Activated T-cell treated with anti-CD3 and anti-CD28 coated beads for 24 hours (primary cell): ENCODE measurements at places on chromosomes 3 and 15.

GRCh38 chr15:60563539-60564404, 84.8 kb upstream of the ICE2 start:
- no peak for DNase-seq

GRCh38 chr3:162152636-162153035, 656.0 kb downstream of the OTOL1 start:
- no peak for DNase-seq

DNA sequence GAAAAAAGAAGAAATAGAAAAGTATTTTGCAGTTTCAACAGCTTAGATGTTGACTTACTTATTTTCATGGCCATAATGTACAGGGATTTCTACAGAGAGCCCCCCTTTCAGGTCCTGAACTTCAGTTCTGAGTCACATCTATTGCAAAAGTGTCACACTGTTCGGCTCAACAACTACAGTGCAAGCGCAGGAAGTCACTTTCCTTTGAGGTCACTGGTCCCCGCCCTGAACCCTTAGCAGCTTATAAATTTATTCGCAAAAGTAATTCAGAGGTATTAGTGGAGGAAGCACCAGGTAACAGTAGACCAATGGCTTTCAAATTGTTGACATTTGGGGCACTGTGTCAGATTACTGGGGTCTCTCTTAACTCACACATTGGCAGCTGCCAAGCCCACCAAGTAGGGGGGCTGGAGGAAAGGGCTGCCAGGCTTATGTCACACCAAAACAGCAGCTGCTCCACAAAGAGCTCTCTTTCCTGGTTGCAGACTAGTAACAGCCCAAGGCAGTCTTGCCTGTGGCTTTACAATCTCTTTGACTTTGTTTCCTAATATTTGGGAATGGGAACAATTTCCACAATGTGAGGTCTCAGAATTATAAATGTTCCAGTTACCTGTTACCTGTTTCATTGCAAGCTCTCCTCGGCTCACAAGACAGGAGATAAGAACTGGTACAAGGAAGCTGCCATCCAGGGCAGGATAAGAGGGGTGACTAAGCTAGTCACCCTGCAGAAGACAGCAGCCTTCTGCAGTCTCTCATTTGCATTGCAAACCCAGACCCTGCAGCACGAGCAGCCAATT, 130.2 kb upstream of the STRIT1 start:
- DNase-seq = no peak

DNA sequence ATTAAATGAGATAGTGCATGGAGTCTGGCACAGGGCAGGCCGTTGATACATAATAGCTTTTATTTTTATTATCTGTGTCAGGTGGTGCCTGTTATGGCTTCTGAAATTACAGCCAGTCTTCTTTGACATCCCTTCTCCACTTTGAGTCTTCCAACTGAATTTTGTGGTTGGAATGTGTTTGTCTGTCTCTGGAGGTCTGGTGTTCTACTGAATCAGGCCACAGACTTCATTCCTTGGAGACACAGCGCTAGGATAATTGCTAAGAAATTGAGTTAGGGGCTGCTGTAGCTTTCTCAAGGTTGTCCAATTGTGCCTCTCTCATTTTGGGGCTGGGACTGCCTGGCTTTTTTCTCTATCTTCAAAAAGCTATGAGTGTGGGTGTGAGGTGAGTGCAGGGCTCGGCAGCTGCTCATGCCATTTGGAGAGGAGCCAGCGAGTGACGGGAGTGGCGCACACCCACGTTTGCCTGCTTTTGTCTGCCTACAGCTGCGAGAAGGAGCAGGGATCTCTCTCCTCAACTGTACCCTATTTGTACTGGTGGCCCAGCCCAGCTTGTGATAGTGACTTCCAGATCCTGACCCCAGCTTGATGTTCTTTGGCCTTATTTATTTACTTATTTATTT, 49.8 kb upstream of the SYN2 start:
- no peak for DNase-seq

DNA sequence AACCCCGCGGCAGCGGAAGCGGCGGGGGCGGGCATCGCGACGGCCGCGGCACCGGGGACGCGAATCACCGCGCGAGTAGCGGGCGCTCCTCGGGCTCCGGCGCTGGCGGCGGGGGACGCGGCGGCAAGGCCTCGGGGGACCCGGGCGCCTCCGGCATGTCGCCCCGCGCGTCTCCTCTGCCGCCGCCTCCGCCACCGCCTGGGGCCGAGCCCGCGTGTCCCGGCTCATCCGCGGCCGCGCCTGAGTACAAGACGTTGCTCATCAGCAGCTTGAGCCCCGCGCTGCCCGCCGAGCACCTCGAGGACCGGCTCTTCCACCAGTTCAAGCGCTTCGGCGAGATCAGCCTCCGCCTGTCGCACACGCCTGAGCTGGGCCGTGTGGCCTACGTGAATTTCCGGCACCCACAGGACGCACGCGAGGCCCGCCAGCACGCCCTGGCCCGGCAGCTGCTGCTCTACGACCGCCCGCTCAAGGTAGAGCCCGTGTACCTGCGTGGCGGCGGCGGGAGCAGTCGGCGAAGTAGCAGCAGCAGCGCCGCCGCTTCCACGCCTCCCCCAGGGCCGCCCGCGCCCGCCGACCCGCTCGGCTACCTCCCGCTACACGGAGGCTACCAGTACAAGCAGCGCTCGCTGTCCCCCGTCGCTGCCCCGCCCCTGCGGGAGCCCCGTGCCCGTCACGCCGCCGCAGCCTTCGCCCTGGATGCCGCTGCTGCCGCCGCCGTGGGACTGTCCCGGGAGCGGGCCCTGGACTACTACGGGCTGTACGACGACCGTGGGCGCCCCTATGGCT, 675 bp downstream of the RBM15B start:
- no peak for DNase-seq

GRCh38 chr3:195245531-195245951, 25.4 kb downstream of the XXYLT1 start:
- DNase-seq = no peak
